T-helper 9 cell (primary cell): ENCODE measurements at places on chromosomes 1 and 21.

- DNase-seq = peak; percentile 36
These were observed 27.5 kb upstream of the TCEA3 start for GRCh38 chr1:23452011-23452411.

DNA sequence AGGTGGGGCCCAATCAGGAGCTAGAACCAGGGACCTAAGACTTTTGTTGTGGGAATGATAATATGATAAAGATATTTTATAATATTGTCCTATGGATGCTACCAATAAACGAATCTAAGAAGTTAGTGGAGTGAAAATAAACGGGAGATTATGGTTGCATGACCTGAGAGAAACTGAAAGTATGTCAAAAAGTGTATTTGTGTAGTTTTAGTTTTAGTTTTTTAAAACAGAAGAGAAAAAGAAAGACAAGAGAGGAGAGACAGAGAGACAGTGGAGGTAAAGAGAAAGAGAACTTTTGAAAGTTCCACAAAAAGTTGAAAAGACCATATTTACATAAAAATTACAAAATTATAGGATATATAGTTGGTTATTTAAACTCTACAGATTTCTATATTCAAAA, 64.1 kb upstream of the TMPRSS15 start:
- DNase-seq = no peak

DNA sequence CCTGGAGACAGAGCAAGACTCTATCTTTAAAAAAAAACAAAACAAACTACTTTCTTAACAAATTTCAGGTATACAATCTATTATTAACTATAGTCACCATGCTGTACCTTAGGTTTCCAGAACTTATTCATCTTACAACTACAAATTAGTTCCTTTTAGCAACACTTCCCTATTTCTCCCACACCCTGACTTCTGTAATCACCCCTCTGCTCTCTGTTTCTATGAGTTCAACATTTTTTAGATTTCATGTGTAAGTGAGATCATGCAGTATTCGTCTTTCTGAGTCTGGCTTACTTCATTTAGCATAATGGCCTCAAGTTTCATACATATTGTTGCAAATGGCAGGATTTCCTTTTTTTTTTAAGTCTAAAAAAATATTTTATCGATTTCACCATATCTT, 77.9 kb upstream of the LPGAT1 start:
- no peak for DNase-seq

DNA sequence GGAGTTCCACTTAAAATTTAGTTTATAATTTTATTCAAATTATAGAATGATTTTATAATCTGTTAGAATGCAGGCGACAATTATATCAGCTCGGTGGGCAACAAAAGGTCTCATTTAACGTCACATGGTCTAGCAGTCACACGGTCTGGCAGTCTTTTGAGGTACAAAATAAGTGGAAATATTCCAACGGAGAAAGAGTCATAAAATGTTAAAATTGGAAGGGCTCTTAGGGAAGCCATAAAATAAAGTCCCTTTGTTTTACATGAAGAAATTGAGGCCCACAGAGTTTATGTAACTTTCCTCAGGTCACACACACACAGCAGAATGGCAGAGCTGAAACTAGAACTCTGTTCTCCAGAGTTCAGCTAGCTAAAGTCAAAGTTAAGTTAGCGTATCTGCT, 84.4 kb upstream of the QSOX1 start:
- no peak for DNase-seq
